Regular cardiac myocyte (primary cell): ENCODE measurements at places on chromosomes 12 and 14. TPM values are rescaled to one million over a fixed set of nuclear protein-coding genes. Genes with fewer than 3 reads are reported as not detected.

Gene BICDL1
- total RNA-seq = 0.28 and 0.38 TPM in 2 replicates

Gene GAS2L3
- 11.6 and 21.9 TPM in 2 replicates for total RNA-seq

Gene HDAC7
- total RNA-seq = 23.7 and 35.3 TPM in 2 replicates

Gene EXOC3L4
- under 0.01 and 0.56 TPM in 2 replicates for total RNA-seq

Gene ADSS1
- 1.7 and 10.1 TPM in 2 replicates for total RNA-seq

Gene TMEM30B
- under 0.01 and 0.56 TPM in 2 replicates for total RNA-seq

Gene PRB2
- not detected in 2 replicates for total RNA-seq

Gene SLC8A3
- under 0.01 and 0.56 TPM in 2 replicates for total RNA-seq

Gene ESPL1
- total RNA-seq = 2.0 and 10.0 TPM in 2 replicates

Gene MYF5
- not detected in 2 replicates for total RNA-seq

Gene CLEC2A
- not detected in 2 replicates for total RNA-seq

Gene SMIM41
- total RNA-seq = 0.19 TPM in 1 of 2 replicates, not detected in the other

Gene NPFF
- not detected in 2 replicates for total RNA-seq

Gene KRT78
- not detected in 2 replicates for total RNA-seq

Gene HSPB8
- total RNA-seq = 34.1 and 35.1 TPM in 2 replicates

Gene SLC17A8
- total RNA-seq = not detected in 2 replicates

Gene ACACB
- total RNA-seq = 2.3 and 3.9 TPM in 2 replicates

Gene IQSEC3
- total RNA-seq = 0.28 TPM in 1 of 2 replicates, not detected in the other

Gene INHBC
- total RNA-seq = not detected in 2 replicates

Gene ZNF10
- total RNA-seq = 6.9 and 14.1 TPM in 2 replicates

Gene LYZ
- under 0.01 and 0.28 TPM in 2 replicates for total RNA-seq

Gene OTOGL
- total RNA-seq = 0.19 and 0.28 TPM in 2 replicates

Gene NFYB
- 16.7 and 22.8 TPM in 2 replicates for total RNA-seq

Gene HELB
- 3.5 and 4.5 TPM in 2 replicates for total RNA-seq

Gene APOF
- total RNA-seq = not detected in 2 replicates

Gene PLEKHD1
- total RNA-seq = under 0.01 TPM in 1 of 2 replicates, not detected in the other

Gene SVOP
- total RNA-seq = under 0.01 TPM in 1 of 2 replicates, not detected in the other

Gene TC2N
- 0.19 and 0.56 TPM in 2 replicates for total RNA-seq

Gene KLRC4
- total RNA-seq = not detected in 2 replicates

Gene SSTR1
- total RNA-seq = 0.77 and 1.1 TPM in 2 replicates

Gene BATF
- total RNA-seq = 1.2 TPM in 1 of 2 replicates, not detected in the other

Gene OR4K13
- not detected in 2 replicates for total RNA-seq
